Left forelimb (tissue), 1 donor: ENCODE measurements at places on chromosomes 2 and 18.

DNA sequence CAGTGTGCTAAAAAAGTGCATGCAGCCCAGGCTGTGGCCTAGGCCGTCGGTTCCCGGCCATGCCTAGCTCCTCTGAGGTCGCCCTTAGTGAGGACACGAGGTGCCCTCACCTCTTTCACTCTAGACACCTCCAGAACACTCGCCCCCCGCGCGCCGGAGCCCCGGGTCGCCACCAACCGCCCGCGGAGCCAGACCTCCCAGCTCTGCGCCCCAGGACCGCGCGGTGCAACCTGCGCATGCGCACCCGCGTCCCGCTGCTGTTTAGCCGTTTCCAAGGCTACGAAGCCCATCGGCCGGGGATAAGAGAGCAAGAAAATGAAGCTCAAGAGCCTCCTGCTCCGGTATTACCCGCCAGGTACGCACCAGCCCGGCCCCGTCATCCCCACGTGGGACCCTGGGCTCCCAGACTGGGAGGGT lies at the start of gene DAW1:
Gene DAW1 (plus strand): TSS at position 257 of the 417 bp plus-strand sequence. CDS start 59 bp downstream, at position 316.
- peak; percentile 82 for DNase-seq

DNA sequence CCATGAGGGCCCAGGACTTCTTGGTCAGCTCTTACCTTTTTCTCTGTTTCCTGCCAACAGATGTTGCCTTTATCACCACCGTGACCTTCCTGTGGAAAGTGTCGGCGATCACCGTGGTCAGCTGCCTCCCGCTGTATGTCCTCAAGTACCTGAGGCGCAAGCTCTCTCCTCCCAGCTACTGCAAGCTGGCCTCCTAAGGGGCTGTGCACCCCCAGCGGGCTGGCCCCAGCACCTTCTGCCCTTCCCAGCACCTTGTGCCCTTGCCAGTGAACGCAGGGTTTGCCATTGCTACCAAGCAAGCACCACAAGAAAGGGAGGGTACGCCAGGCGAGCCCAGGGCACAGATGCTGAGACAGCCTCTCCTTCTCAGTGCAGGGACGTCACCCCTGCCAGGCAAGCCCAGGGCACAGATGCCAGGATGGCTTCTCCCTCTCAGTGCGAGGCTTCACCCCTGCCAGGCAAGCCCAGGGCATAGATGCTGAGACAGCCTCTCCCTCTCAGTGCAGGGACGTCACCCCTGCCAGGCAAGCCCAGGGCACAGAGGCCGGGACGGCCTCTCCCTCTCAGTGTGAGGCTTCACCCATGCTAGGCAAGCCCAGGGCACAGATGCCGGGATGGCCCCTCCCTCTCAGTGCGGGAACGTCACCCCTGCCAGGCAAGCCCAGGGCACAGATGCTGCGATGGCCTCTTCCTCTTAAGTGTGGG lies 18.4 kb upstream of the NFATC1 start:
- no peak for DNase-seq

DNA sequence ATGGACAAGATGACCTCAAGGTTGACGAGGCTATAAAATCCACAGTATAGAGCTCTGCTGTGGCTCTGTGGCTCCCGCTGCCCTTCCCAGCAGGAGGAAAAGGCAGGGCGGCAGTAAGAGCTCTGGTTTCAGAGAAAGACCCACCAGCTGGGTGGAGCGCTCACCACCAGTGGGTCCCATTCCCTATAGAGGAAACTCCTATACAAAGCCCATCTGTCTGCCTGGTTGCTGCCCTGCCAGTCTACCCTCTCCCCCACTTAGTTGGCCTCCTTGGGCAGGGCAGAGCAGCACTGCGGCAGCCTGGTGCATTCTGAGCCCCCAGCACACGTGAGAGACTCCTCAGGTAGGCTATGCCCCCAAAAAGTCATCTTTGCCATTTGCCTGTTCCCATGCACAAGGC lies 26.5 kb downstream of the TNS1 start:
- no peak for DNase-seq

DNA sequence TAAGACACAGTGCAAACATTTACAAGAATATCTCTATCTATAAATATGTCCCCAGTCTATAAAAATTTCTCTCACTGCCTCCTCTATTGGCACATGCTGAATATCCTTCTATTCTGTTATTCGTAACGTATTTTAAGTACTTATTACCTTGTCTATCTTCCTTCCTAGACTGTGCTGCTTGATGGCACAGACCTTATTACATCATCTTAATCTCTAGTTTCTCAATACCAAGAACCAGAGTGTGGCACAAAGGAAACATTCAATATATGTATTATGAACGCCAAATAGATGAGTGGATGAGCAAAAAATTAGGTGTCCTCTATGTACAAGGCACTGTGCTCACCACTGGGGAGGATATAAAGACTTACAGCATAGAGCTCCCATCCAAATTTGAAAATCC lies 282.8 kb downstream of the NBAS start:
- DNase-seq: no peak

GRCh38 chr18:57909620-57910019 lies 106.5 kb upstream of the ATP8B1 start:
- DNase-seq: no peak

- no peak for DNase-seq
Measured at GRCh38 chr2:193810533-193810932, 1615.8 kb upstream of the TMEFF2 start.

- DNase-seq: no peak
Measured at GRCh38 chr2:118902266-118903028, 39.5 kb upstream of the MARCO start.

DNA sequence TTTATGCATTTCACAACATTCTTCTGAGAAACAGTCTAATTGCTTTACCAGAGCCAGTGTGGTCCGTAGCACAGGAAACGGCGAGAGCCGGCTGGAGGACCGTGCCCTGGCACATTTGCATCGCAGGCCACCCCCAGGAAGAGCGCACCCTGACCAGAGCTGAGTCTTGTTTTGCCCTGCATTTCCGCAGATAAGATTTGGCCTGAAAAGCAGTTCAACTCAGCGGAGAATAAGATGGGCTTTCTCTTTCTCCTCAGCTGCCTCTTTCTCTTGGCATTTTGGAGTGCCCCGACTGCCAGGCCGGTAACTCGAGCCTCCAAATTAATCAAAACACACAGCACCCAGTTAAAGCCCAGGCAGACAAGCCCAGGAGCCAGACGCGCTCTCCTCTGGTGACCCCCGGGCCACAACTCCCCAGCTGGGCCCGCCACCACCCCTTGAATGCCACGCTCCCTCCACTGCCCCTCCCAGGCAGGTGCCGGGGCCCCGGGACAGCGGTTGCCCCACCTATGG lies 464 bp downstream of the COL4A4 start:
- no peak for DNase-seq

- DNase-seq: no peak
Measured at GRCh38 chr2:163490281-163490680, 245.5 kb downstream of the FIGN start.

- DNase-seq: no peak
Measured at GRCh38 chr2:37526856-37527255, 144.6 kb downstream of the CDC42EP3 start.

GRCh38 chr2:195961873-195962272 lies 106.8 kb downstream of the DNAH7 start:
- DNase-seq: no peak

- DNase-seq: no peak
Measured at GRCh38 chr2:33497221-33497650, 20.8 kb downstream of the RASGRP3 start.

DNA sequence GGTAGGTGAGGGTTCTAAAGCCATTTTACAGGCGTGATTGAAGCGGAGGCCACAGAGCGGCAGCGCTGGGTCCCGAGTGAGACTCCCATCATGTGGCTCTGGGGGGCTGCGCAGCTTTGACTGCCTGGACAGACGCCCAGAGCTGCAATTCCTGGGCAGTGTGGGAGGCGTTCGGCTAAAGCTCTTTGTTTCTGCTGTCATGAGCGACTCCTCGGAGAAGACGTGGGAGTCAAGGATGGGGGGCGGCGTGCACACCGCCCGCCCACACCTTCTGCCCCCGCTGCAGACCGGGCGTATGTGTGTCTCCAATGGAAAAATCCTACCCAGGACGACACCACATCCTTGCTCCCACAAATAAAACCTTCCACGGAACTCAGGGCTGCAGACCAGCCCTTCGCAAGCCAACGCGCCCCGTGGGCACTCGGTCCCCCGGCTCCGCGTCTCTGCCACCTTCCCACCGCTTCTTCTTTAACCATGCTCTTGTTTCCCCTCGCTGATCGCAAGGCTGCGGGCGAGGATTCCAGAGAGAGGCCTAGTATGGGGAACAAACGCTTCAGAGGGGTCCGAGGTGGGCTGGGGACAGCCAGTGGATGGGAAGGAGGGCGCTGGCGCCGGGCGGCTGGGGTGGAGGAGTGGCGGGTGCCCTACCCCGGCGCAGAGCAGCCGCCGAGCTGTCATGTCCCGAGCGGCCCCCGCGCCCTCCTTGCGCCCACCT lies 680 bp upstream of the LBH start:
- DNase-seq: peak; percentile 74

GRCh38 chr2:234556848-234557573 lies 60.1 kb upstream of the ARL4C start:
- DNase-seq: no peak

DNA sequence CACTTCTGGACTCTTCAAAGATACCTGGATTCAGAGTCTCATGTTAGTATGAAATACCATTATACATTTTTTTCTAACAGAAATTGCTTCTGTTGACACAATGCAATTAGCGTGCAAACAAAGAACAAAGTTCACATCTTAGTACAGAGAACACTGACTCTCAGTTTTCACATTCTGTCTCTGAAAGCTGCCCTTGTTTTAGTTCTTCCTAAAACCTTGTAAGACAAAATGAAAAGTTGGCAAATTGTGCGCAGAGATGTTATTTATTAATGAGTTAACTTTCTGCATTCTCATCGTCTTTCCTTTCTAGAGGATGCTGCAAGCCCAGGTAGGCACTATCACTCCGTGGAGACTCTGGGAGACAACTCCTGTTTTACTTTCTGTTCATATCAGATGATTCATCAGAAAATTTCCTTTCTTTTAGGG lies 377.3 kb upstream of the POU3F3 start:
- no peak for DNase-seq

GRCh38 chr2:13485256-13485655 lies 768.5 kb downstream of the TRIB2 start:
- no peak for DNase-seq

DNA sequence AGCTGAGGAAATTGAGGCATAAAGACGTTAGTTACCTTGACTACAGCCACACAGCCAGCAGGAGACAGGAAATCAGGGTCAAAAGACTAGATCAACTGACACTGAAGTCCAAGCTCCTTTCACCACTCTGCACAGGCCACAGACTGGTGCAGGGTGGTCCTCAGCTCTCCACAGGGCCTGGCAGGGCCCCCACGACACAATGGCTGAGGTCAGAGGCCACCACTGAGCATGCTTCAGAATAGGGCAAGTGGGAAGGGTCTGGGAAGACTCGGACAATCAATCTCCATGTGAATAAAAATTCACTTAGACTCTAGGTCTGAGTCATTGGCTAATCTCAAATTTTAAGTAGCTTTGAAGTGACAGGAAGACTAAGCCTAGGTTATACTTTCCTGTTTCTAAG lies 201.7 kb downstream of the ALK start:
- no peak for DNase-seq

DNA sequence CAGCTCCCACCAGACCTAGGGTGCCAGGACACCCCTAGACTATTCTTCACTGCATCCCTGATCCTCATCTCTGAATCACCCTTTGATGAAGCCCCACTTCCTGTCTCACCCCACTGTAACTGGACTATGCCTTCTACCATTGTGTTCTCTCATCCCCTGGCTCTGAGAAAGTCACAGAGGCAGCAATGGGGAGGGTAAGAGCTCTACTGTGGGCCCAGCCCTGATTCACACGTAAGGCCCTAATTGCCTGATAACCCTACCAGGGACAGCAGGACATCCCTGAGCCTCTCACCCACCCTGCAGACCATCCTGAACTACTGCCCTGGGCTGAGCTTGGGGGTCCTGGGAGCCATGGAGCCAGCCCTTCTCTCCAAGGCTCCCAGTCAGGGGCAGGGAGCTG lies 1.5 kb upstream of the PROM2 start:
- no peak for DNase-seq

- DNase-seq: no peak
Measured at GRCh38 chr2:64128943-64129391, 15.3 kb downstream of the PELI1 start.

GRCh38 chr2:237345891-237346640 lies 67.9 kb downstream of the COL6A3 start:
- peak; percentile 30 for DNase-seq

DNA sequence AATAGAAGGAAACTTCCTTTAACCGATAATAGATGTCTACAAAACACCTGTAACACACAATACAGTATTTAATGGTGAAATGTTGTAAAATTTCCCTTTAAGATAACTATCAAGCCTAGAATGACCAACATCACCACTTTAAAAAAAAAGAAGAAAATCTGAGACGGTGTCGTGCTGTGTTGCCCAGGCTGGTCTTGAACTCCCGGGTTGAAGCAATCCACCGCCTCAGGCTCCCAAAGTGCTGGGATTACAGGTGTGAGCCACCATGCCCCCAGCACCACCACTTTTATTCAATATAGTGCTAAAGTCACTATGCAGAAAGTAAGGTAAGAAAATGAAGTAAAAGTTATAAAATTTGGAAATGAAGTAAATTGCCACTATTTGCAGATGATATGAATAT lies 96.9 kb downstream of the MYOM1 start:
- no peak for DNase-seq

DNA sequence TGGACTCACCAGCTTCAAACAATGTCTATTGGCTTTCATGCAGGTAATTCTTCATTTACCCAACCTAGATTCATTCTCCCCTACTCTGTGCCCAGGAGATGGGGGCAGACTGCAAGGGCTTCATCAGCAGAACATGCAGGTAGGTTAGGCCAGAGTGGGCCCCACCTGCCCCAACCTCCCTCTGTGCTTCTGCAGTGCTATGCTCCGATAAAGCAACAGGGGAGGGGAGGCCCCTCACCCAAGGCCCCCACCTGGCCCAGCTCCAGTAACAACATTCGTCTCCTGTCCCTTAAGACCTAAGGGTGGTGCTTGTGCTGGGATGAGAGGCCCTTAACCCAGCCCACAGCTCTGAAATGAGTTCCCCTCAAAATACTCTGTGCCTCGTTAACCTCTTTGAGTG lies 16.7 kb upstream of the GYPC start:
- DNase-seq: no peak

DNA sequence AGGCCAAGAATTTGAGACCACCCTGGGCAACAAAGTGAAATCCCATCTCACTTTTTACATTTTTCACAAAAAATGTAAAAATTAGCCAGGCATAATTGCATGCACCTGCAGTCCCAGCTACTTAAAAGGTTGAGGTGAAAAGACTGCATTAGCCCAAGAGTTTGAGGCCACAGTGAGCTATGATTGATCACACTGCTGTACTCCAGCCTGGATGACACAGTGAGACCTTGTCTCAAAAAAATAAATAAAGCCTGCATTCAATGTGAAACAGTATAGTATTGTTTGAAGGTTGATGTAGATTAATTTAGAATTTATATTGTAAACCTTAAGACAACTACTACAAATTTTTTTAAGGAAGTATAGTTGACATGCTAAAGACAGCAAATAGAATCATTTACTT lies 53.5 kb downstream of the TBC1D8 start:
- DNase-seq: no peak

GRCh38 chr2:15601681-15602080 lies 10.0 kb downstream of the DDX1 start:
- DNase-seq: no peak
